ENCODE measurements at places on chromosomes 16 and 17. TPM values are rescaled to one million over a fixed set of nuclear protein-coding genes. Genes with fewer than 3 reads are reported as not detected.

Gene SLC13A2
- total RNA-seq: not detected

Gene TUBG2
- 11.6 TPM for total RNA-seq

Gene ORMDL3
- total RNA-seq: 76.4 TPM

Gene HBA2
- not detected for total RNA-seq

Gene MC1R
- total RNA-seq: 1.9 TPM

Gene CDRT15L2
- not detected for total RNA-seq

Gene SEZ6L2
- 0.07 TPM for total RNA-seq

Gene NPB
- 0.57 TPM for total RNA-seq

Gene GNG13
- total RNA-seq: not detected

- DNase-seq: no peak
These were observed 13.3 kb downstream of the PIK3R5 start for GRCh38 chr17:8952191-8952590.

DNA sequence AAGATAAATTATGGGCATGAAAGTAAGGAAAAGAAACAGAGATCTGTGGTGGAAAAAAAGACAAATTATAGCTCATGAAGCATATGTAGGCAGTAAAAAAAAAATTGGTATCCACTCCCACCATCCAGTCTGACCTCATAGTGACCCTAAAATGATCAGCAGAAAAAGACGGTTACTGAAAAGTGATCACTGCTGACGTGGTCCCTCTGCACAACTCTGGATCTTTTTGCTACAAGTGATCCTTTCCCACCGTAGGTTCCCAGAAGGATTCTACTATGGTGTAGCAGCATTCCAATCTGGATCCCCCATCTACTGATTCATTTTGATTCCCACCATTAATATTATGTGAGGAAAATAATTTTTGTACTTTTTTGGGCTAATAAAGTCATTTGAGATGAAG, 10.9 kb upstream of the CHST6 start:
- DNase-seq: no peak

DNA sequence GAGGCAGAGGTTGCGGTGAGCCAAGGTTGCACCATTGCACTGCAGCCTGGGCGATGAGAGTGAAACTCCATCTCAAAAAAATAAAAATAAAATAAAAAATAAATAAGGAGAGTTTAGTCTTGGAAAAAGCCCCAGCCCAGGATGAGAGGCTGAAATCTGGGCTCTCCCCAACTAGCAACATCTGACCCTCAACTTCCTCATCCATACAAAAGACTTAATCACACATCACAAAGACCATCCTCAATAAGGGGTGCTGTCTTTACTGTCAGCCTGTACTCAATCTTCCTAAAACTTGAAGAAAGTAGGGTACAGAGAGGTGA, 11.4 kb upstream of the SLC4A1 start:
- no peak for DNase-seq

GRCh38 chr16:87098976-87099720, 218.0 kb downstream of the C16orf95 start:
- no peak for DNase-seq

DNA sequence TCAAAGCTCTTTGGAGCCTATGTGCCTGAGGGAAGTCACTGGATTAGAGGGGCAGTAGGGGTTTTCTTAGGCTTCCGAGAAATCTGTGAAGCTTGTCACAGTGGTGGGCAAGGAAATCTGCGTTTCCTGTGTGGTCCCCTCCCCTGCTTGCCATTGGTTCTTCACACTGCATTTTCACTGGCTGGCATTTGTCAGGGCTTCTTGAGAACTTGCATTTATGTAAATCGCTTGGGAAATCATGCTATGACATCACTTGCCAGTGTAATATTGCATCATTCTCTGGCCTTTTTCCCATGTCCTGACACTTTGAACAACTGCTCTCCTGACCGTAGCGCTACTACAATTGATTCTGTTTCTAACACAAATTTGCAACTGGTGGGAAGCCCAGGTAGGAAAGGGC, 1.8 kb downstream of the CACNG3 start:
- no peak for DNase-seq

GRCh38 chr17:69870091-69870530, 204.9 kb upstream of the KCNJ16 start:
- no peak for DNase-seq

DNA sequence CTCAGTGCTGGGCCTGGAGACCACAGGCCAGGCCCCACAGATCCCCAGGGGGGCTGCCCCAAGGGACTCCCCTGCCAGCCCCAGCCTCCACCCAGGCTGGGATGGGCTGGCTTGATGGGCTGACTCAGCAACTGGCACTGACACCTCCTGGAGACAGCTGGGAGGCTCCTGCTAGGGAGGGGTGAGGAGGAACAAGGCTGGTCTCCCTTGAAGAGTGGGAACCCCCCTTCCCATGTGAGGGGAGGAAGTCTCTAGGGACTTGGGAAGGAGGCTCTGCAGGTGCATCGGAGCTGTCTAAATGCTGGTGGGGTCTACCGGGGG, 10.4 kb downstream of the NHERF1 start:
- no peak for DNase-seq

DNA sequence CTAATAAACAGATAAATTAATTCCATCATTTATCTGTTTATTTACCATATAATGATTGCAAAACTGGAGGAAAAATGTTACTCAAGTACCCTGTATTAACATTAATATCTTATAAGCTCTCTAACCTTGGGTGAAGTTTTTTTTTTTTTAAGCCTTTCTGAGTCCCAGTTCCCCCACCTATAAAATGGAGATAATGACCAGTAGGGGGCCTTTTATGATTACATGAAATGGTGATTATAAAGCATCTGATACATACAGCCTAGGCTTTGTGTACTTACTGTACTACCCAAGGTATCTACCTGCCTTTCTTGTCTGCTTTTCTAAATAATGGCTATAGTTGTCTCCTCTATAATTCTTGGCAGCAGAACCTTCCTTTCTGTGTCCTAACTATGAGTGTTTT, 22.6 kb downstream of the LRRC36 start:
- DNase-seq: no peak

DNA sequence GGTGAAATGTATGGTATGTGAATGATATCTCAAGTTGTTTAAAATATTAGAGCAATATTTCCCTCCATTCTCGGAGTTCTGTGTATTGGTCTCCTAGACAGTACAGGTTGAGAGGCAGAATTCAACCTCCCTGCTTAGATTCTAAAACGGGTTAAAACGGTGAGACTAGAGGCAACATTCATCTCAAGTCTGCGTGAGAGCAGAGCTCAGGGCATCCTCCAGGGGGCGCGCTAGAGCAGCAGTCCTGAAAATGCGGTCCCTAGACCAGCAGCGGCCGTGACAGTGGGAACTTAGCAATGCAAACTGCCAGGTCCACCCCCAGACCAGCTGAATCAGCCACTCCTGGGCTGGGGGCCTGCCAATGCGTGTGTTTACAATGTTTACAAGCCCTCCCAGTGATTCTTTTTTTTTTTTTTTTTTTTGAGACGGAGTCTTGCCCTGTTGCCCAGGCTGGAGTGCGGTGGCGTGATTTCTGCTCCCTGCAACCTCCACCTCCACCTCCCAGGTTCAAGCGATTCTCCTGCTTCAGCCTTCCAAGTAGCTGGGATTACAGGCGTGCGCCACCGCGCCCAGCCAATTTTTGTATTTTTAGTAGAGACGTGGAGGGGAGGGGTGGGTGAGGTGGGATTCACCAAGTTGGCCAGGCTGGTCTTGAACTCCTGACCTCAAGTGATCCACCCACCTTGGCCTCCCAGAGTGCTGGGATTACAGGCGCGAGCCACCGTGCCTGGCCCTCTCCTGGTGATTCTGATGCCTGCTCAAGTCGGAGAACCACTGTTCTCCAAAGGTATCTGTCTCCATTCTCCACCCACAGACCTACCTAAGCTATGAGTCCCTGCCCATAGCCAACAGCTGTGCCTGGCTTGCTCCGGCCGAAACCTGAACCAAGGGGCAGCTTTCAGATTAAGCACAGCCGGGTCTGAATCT, 24.2 kb downstream of the KLHL36 start:
- DNase-seq: peak; percentile 59

DNA sequence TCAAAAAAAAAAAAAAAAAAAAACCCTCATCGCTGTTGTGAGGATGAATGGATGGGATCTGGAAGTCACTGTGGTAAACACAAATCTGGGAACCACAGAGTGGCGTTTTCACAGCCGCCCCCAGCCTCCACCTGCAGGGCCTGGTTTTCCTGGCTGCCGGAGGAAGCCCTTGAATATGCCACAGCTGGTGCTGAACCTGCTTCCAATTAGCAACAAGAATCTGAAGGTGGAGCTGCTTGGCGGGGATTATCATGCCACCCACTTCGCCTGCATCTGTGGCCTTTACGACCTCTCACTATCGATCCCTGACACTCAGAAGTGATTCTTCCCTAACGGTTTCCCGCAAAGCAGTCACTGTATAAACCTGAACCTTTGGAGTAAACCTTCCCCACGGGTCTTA, 16.1 kb downstream of the MRM3 start:
- no peak for DNase-seq

- DNase-seq: no peak
These were observed 185.9 kb downstream of the TMEM132E start for GRCh38 chr17:34765291-34765690.

- no peak for DNase-seq
These were observed 35.2 kb downstream of the ARHGAP23 start for GRCh38 chr17:38463451-38463858.

DNA sequence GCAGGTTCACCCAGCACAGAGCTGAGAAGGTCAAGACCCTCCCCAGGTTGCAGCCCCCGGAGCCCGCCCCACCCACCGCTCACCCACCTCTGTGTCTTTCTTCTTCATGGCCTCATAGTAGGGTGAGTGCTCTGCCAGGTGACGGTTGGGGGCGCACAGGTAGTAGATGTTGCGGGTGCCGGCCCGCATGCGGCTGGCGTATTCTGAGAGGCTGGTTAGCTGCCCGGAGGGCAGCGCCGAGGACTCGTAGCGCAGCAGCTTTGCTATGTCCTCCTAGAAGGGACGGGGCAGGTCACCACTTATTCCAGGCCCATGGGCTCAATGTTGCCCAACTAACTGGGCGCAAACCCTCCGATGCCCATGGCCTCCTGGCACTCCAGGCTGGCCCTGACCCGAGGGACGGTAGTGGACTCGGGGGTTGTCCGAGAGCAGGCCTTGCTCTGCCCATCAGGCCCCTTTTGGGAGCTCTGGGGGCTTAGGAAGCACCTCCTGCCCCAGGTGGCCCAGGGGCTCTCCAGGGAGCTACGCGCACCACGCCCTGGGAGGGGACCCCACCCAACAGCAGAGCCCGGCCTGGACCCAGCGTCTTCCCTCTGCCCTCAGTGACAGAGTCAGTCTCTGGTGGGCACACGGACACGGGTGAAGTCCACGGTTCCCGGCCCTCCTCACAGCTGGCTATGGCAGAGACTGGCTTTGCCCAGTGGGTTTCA, 9.9 kb downstream of the DNASE1 start:
- no peak for DNase-seq

GRCh38 chr17:8873801-8874715, 6.6 kb upstream of the PIK3R6 start:
- no peak for DNase-seq

- DNase-seq: no peak
These were observed 650 bp downstream of the EPN3 start for GRCh38 chr17:50533185-50533584.

DNA sequence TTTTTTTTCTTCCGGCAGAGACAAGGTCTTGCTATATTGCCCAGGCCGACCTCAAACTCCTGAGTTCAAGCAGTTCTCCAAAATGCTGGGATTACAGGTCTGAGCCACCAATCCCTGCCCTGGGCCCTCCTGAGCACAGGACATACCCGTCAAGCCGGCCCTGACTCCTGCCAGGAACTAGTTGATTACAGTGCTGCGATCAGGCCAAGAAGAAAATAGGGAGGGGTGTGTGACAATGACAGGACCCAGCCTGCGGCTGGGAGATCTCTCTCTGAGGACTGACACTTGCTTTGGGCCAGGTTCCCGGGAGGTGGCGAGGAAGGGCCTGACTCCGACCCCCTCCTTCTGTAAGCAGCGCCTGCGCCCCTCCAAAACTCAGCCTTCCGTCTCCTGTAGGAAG, 276.6 kb downstream of the MRTFB start:
- DNase-seq: no peak

DNA sequence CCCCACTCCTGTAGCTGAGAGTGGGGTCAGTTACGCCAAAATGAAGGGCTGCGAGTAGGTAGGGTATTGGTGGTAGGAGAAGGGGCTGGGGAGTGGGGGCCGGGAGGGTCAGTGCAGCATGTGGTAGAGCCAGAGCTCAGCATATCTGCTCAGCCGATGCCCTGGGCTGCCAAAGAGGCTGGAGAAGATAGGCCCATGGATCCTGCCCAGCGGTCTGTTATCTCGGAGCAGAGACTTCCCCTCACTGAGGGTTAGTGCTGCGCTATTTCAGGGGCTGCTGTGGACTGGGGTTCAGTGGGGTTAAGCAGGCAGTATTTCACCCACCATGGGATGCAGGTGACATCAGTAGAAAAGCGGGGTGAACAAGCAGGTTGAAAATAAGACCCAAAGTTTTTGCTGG, 19.7 kb downstream of the RHBDL3 start:
- DNase-seq: no peak

- DNase-seq: no peak
These were observed 30.7 kb downstream of the HIC1 start for GRCh38 chr17:2085648-2085949.

GRCh38 chr17:16407911-16408588, 7.3 kb upstream of the TRPV2 start:
- DNase-seq: no peak

DNA sequence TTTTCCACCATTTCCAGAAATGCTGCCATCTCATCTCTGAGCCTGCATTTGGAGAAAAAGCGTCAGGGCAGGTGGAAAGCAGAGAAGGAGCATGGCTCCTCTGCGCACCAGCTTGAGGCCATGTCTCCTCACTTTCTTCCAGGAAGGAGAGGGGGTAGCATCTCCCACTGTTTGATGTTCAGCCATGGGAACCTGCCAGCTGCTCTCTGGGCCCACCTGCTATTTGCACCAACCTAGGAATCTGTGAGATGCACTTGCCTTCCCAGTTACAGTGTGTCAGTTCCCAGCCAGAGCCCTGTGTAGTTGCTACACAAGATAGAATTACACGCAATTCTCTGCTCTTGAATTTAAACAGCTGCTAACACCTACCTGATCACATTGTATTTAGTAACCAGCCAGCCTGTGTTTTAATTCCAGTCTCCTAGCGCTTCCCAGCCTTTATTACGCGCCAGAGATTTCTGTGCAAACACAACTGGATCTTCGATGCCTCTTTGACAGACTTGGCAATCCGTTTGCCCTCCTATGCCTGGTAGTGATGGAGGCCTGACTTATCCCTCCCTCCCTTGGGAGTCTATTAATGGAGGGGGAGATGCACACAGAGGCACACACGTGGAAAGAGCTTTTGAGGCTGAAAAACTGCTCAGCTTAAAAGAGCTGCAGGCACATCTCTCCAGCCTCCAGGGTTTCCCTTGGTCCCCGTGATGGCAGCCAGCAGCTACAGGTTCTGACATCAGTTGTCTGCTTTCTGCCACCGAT, 98.1 kb upstream of the SEC14L1 start:
- no peak for DNase-seq

DNA sequence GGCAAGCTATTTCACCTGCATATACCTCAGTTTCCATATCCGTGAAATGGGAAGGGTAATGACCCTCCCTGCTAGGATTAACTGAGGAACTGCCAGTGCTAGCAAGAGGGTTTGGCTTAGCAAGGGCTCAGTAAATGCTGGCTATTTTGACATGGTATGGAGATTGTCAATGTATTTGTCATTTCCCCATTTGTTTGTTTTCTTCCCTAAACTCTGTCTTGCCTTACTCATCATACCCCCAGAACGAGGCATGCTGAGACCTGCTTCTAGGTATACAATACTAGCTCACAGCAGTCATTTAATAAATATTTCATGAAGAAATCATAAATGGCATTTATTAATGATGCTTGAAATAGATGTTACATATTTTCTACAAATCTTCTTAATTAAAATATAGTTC, 124.0 kb downstream of the DYNLRB2 start:
- no peak for DNase-seq

- DNase-seq: no peak
These were observed 460 bp upstream of the HSBP1 start for GRCh38 chr16:83807327-83807709.
